ENCODE measurements at places on chromosomes 5 and 9. TPM values are rescaled to one million over a fixed set of nuclear protein-coding genes. Genes with fewer than 3 reads are reported as not detected.

CCDC192 gene
- not detected for total RNA-seq

TXNDC8 gene
- not detected for total RNA-seq

RANBP17 gene
- 11.9 TPM for total RNA-seq

UNC5A gene
- total RNA-seq, result under 0.01 TPM

SLC6A19 gene
- not detected for total RNA-seq

GTF3C4 gene
- total RNA-seq, result 9.0 TPM

ARAP3 gene
- 6.5 TPM for total RNA-seq

GPX8 gene
- total RNA-seq, result 165 TPM

ZNF366 gene
- total RNA-seq, result under 0.01 TPM

OR1J2 gene
- total RNA-seq, result not detected

LVRN gene
- total RNA-seq, result under 0.01 TPM

CCNO gene
- under 0.01 TPM for total RNA-seq

MYOZ3 gene
- 0.38 TPM for total RNA-seq
